ENCODE measurements at places on chromosomes 7 and 10.
A peak's percentile ranks its signal among the peaks of the same experiment; 100 is the strongest.

- no peak for DNase-seq
Observed at GRCh38 chr7:21377545-21377944, 50.3 kb upstream of the SP4 start.

DNA sequence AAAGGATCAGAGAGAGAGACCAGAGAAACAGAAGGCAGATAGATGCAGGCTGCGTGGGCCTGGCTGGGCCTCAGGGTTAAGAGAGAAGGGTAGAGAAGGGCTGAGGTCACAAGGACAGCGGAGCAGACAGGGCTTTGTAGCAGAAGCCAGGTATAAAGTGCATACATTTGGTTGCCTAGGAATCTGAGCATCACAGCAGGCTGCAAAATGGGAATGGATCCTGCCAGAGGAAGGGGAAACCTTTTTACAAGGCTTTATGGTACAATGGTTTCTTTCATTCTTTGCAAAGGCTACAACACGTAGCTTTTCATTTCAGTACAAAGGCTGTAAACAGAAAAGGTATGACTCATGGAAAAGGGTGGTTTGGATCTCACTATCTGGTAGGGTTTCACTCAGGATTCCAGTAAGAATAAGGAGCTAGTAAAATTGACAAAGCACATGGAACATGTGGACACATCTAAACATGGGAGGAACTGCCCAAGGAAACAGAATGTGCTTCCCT lies 275.1 kb downstream of the DOCK4 start:
- peak; percentile 16 for DNase-seq

DNA sequence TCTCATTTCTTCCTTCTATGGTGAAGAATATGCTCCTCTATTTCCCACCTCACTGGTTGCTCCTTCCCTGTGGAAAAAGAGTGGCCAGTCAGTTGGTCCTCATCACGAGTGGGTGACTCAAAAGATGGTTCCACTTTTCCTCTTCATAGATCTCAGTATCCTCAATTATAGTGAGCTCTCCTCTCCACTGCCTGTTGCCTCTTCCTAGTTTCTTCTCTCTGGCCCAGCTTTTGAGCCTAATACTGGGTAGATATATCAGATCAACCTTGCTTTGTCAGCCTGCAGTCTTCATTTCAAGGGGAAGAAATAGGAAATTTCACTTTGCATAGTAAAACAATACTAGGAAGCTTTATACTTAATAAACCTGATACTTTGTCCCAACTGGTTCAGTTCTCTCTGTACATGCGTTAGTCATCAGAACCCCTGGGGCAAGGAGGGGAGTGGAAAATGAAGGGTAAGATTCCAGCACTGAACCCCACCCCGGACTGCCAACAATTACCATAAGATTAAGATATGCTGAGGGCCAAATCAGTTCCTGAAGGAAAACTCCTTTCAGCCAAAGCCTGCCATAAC lies 15.5 kb upstream of the WNT16 start:
- no peak for DNase-seq

DNA sequence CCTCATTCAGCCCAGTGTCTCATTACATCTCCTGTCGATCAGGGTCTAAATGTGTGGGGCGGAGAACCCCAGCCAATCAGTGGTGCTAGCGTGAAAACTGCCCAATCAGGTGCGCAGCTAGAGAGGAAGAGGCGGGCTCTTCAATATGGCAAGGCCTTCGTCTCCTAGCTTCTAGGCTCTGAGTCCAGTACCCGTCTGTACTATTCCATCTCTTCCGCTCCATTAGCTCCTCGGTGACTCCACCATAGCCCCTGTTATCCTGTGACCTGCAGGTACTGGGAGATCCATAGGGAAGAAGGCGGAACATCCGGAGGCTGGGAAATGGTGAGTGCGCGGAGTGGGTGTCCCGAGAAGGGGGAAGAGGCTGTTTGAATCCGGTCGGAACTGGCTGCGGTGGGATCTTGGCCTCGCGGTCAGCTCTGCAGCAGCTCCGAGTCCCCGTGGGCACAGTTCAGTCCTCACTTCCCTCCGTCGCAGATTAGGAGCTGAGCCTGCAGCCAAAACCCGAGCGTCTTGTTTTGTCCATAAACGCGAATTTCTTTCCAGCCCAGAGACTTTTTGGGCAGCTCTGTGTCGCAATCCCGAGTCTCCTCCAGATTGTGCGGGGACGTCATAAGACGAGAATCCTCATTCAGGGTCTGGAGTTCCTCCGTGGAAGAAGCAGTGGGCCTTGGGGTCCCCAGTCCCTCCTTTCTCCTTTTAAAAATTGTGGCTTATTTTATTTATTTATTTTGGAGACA lies at the start of gene ZNF727:
ZNF727 (plus strand) TSS at position 134 of the 740 bp plus-strand sequence; CDS start at position 322, 188 bp downstream.
- DNase-seq = no peak

- no peak for DNase-seq
Observed at GRCh38 chr7:107041097-107041496, 3.4 kb upstream of the PRKAR2B start.

DNA sequence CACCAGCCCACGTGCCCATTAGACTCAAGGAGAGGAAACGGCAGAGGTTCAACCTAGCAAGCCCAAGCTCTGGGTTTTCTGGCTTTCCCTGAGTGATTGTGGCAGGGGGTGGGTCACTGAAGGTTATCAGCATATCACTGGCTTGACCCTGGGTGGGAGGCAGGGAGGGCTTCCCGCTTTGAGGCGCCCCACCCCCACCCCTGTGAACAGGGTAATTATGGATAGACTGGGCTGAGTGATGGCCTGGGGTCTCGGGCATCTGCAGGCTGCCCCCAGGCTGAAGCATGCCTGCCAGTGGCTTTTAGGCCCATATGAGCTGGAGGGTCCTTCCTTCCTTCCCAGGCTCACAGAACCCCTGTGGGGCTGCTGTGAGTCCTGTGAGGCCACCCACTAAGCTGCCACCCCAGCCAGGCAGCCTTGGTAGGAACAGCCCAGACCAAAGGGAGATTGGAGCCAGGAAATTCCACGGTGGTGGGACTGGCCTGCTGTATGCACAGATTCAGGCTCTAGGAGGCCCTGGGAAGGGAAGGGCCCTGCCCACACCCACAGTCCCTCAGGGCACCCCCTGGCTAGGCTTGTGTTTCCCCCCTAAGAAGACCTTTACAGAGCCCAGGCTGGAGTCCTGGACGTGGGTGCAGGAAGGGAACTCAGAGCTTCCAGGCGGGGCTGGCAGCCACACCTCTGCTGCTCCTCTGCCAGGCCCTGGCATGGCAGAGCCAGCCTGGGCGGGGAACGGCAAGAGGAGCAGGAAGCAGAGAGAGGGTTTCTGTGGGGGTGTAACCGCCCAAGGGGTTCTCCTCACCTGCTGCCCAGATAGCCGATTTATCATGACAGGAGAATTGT lies 33.1 kb downstream of the GPRIN2 start:
- no peak for DNase-seq

- no peak for DNase-seq
Observed at GRCh38 chr10:126081841-126082466, 185.6 kb downstream of the FANK1 start.

DNA sequence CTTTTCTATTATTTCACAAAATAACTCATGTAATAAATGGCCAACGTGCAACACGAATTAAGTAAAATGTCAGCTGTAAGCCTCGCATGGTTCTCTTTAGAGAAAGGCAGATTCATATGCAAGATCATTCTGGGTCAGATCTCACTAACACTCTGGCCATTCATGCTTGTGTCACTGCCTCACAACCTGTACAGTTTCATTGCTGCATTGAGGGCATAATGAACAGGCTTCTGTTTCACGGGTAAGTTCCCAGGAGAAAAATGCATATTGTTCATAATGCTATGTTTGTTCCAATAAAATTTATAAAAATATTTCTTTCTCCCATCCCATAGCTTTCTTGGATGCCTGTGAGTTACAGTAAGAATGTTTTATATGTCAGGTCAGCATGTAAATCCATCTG lies 734.0 kb upstream of the ANKRD30A start:
- DNase-seq = no peak

GRCh38 chr7:157444011-157444842 lies 107.4 kb downstream of the DNAJB6 start:
- no peak for DNase-seq

DNA sequence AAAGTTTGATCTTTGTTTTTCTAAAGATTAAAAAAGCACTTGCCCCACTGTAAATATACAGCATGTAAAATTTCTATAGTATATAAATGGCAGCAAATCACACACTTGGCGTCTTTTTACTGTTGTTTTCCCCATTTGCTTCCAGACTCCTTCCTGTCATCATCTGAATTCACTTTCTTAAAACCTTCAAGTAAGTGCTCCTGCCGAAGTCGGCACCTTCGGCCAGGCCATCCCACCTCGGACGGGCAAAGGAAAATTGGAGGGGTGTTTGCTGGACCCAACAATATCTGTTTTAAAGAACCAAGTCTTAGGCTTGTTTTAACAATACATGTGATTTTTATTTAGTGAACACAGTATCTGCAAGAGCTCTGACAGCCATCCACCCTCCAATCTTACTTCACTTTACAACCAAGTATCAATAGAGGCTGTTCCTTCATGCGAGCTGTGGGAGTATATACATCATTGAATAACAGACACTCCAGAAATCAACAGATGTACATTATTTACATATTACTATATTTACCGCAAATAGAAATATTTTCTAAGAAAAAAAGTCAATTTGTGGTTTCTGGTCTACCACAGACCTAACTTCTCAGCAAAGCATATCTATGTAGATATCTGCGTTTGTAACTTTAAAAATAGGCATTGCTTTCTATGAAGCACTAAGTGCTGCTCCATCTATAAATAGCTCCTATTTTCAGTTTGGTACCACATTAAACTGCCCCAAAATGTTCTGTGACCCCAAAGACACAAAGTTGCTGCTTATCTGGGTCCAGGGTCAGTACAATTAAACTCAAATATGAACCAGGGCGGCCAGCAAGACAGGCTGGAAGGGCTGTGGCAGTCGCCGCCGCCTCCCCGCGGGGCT lies 110.7 kb downstream of the CYTH3 start:
- no peak for DNase-seq

GRCh38 chr7:148515237-148515636 lies 75.3 kb upstream of the C7orf33 start:
- no peak for DNase-seq

GRCh38 chr10:45440511-45441062 lies 66.6 kb downstream of the ALOX5 start:
- DNase-seq = no peak

GRCh38 chr10:17120694-17121093 lies 8.9 kb downstream of the CUBN start:
- no peak for DNase-seq

- DNase-seq = no peak
Observed at GRCh38 chr7:14892961-14893360, 9.6 kb downstream of the DGKB start.

GRCh38 chr7:147911201-147911601 lies 679.4 kb upstream of the C7orf33 start:
- DNase-seq = no peak

- no peak for DNase-seq
Observed at GRCh38 chr7:142745745-142746144, 3.5 kb upstream of the PRSS1 start.

DNA sequence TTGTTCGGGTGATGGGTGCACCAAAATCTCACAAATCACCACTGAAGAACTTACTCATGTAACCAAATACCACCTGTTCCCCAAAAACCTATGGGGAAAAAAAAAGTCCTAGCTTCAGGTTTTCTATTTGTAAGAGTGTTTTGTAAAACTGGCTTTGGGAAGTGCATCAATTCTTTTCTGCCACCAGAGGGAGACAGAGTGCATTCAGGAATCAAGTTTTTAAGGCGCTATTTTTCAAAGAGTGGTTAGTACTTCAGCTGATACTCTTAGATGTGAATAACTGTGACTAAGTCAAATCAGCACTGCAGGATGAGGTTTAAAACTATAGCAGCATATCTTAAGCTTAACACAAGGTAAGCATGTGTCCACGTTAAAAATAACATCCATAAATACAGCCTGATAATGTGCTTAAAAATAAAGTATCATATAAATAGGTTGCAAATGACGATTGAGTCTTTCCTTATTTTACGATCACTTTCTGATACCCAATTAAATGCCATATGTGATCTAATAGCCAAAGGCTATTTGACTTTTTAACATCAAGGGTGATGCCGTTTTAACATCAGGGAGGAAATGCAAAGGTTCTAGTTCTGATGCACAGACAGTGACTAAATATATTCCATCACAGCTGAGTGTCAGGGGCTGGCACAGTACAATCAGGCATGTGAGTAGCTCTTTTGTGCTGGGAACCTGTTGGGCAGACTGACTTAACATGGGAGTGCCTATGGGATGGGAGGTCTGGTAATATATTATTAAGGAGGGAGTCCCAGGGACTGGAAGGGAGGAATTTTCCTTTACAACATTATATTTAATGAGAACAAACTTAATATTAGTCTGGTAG lies 10.6 kb upstream of the LYZL2 start:
- DNase-seq = peak; percentile 55

- no peak for DNase-seq
Observed at GRCh38 chr7:5450549-5451327, 27.1 kb upstream of the TNRC18 start.

GRCh38 chr7:106501605-106502580 lies 159.1 kb downstream of the CCDC71L start:
- DNase-seq = no peak

- no peak for DNase-seq
Observed at GRCh38 chr7:2646680-2647571, 15.1 kb downstream of the TTYH3 start.

- no peak for DNase-seq
Observed at GRCh38 chr7:130974169-130974568, 240.2 kb upstream of the KLF14 start.

DNA sequence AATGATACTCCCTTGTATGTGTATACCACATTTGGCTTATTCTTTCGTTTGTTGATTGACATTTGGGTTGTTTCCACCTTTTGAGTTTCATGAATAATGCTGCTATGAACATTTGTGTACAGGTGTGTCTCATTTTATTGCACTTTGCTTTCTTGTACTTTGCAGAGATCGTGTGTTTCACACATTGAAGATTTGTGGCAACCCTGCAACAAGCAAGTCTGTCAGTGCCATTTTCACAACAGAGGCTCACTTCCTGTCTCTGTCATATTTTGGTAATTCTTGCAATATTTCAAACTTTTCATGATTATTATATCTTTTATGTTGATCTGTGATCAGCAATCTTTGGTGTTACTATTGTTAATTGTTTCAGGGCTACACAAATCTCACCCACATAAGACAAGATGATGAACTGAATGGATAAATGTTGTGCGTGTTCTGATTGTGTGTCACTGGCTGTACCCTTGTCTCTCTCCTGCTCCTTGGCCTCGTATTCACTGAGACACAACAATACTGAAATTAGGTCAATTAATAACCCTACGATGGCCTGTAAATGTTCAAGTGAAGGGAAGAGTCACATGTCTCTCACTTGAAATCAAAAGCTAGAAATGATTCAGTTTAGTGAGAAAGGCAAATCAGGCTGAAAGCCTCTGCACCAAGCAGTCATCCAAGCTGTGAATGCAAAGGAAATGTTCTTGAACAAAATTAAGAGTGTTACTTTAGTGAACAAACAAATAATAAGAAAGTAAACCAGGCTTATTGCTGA lies 133.6 kb upstream of the JCAD start:
- no peak for DNase-seq

DNA sequence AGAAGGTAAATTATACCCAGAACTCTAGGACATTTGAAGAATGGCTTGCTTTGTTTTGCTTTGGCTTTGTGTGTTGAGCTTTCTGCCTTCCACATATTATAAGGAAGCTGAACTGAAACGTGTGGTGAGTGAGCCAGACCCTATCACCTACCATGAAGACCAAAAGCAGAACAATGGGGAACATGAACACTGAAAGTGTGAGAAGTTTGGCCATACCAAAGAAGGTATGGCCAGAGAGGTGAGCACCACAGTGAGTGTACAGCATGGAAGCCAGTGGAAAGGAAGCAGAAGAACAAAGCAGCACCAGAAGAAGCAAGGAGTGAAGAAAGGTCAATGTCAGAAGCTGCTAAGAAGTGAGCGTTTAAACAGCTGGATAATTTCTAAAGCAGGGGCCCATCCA lies 59.7 kb upstream of the CCDC71L start:
- DNase-seq = no peak

All from fibroblast of gingiva (primary cell).